ENCODE measurements at places on chromosomes 5 and 9. TPM values are rescaled to one million over a fixed set of nuclear protein-coding genes. Genes with fewer than 3 reads are reported as not detected.

The KIF4B gene
- total RNA-seq: not detected

The SNX30 gene
- total RNA-seq: 27.6 TPM

The CCL27 gene
- total RNA-seq: not detected

The GARIN3 gene
- total RNA-seq: not detected

The ORM1 gene
- total RNA-seq: not detected

The DRD1 gene
- total RNA-seq: under 0.01 TPM

The PLPP7 gene
- 10.0 TPM for total RNA-seq

The BARHL1 gene
- not detected for total RNA-seq

The SLC36A1 gene
- 12.2 TPM for total RNA-seq

The SMIM3 gene
- total RNA-seq: 49.9 TPM

Data from fibroblast of villous mesenchyme (primary cell).